ENCODE measurements at places on chromosomes 4 and X.

DNA sequence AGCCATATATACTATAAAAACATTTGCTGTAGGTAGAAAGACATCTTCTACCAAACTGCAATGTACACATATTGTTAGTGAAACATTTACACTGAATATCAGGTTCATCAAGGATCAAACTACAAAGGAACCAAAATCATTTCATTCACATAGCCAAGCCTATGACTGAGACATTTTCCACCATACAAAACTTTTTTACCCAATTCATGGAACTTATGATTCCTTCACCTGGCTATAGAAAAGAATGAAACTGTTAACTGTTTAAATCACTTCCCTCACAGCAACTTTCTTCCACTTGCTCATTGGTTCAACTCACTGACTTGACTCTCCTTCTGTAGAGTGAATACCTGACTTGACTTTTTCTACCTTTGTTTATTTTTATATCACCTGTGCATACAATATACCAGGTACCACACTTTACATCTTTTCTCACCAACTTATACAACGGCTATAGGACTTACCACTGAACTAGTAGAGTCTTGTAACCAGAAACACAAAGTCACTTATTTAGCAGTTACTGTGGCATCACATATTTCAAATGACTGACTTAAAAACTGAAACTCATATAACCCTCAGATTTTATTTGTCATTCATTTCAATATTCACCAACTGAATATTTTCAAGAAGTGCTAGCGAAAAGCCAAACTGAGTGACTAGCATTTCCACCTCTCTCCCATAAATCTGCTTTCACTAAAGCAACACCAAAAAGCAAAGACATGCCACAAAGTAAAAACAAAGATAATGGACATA, 30.9 kb downstream of the CAMK2D start:
- DNase-seq = no peak

GRCh38 chrX:43589735-43590134, 66.4 kb upstream of the MAOA start:
- no peak for DNase-seq

GRCh38 chr4:6071191-6071958, 53.1 kb upstream of the C4orf50 start:
- no peak for DNase-seq

DNA sequence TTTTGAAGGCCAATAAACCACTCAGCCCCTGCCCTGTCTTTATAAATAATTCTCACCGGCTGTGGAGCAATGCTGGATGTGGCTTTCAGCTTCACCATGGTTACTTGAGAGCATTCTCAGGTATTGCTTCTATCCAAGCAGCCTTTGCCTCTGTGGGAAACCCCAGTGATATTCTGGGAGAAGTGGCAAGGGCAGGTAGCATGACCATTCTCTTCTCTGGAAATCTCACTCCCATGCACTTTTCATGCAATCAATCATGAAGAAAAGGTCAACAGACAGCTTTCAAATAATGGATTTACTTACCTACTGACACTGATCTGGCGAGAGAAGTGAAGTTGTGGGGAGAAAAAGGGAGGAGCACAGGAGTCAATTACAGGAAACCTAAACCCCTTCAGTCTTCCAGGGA, 49.5 kb downstream of the UNC5C start:
- no peak for DNase-seq

- no peak for DNase-seq
These were observed 117.0 kb downstream of the CBLL2 start for GRCh38 chrX:22389556-22390179.

GRCh38 chrX:45540181-45540580, 339.5 kb upstream of the DIPK2B start:
- DNase-seq = no peak

- DNase-seq = no peak
These were observed 16.7 kb downstream of the NR3C2 start for GRCh38 chr4:148425327-148426110.

DNA sequence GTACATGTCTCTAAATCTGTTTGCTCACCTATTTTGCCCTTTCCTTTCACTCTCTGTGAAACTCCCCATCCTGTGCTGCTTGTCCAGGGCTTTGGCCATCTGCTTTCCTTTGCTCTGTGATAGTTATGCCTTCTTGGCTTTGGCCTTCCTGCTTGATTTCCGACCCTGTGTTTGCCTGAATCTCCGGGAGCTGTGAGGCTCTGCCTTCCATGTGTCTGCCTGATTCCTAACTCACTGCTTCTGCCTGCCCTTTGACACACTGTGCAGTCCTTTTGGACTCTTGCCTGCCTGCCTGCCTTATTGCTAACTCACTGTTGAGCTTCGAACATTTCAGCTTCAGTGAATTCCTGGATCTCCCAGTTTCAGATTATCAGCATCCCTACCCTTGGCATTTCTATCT, 143.1 kb downstream of the C4orf33 start:
- no peak for DNase-seq

Measured in CD4-positive, alpha-beta T cell treated with Interleukin-6 at 100 ng/mL for 8 hours (primary cell).